BE2C (cell line): ENCODE measurements at places on chromosomes 1 and 21.

DNA sequence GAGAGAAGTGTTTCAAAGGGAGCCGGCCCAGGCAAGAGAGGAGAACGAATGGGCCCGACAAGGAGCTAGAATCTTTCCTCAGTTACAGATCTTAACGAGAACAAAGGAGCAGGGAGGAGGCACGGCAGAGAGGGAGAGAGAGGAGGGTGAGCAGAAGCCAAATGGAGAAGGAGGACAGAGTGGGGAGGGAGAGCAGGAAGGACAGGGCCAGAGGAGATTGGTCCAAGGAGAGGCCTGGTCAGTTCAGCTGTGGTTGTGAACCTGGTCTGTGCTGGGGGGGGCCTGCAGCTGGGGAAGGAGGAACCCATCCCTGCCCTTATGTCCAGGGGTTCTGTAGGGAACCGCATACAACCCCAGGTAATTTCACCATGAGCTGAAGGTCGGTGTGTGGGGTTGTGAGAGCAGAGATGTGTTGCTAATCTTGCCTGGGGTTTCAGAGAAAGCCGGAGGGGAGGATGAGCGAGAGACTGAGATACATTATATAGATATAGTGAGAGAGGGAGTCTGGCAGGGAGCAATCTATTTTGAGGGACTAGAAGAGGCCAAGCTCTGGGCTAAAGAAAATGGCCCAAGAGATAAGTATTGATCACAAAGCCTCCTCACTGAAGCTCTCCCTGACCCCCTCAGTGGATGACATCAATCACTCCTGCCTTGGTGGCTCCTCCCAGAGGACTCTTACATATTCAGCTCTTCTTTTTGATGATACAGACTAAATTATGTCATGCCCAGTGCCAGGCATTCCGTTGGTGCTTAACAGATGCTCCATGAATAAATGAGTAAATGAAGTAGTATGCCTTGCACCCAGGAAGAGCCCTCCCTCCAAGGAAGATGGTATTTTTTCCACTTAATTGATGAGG lies 64.2 kb upstream of the CD1D start:
- no peak for DNase-seq

GRCh38 chr1:203268901-203269653 lies 36.2 kb upstream of the BTG2 start:
- peak; percentile 54 for DNase-seq

DNA sequence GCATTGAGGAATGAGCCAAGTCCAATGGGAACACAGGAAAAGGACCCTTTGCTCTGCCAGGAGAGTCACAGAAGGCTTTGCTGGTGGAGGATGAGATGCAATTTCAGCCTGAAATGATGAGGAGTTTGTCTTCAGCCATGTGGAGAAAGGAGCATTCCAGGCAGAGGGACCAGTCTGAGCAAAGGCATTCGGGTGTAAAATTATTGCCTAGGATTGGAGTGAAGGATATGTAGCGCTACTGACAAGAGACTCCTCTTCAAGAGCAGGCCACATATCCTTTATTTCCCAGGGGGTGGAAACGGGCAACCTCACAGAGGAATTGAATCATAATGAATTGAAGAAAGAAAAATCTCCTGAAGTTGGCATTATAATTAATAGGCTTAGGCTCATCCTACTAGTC lies 1.1 kb upstream of the CSF1 start:
- no peak for DNase-seq

- DNase-seq, result no peak
These were observed 264.1 kb upstream of the GREM2 start for GRCh38 chr1:240876071-240876470.

GRCh38 chr1:170461291-170461747 lies 70.6 kb upstream of the GORAB start:
- DNase-seq, result no peak

- DNase-seq, result no peak
These were observed 30.4 kb upstream of the CNTN2 start for GRCh38 chr1:205012391-205013140.

DNA sequence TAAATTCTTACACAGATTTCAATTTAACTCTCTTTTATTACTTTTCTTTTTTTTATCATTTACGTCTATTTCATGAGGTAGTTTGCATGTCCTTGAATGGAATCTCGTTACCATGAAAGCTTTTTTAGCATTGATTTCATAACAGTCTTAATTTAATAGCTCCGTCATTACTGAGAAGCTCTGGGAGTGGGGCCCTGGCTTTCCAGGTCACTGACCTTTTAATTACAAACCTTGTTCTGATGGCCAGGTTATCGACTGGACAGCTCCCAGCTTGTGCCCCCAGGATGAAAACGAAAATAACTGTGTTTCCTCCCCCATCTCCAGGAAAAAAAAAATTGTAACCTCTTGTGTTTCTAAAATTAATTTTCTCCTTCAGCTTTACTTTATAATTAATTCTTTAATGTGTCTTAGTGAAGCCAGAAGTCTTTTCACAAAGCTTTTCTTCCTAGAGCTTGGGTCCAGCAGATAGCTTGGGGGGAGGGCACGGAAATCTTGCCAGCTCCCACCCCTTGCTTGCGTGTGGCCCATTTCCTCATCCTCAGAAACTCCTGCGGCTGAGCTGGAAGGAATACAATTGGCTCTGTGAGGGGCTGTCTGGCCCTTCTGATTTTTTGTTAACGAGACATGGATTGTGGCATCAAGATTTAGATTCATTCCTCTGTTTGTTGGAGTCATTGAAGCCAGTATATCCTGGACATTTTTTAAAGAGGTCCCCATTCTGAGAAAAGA lies 65.7 kb downstream of the PEX14 start:
- no peak for DNase-seq

DNA sequence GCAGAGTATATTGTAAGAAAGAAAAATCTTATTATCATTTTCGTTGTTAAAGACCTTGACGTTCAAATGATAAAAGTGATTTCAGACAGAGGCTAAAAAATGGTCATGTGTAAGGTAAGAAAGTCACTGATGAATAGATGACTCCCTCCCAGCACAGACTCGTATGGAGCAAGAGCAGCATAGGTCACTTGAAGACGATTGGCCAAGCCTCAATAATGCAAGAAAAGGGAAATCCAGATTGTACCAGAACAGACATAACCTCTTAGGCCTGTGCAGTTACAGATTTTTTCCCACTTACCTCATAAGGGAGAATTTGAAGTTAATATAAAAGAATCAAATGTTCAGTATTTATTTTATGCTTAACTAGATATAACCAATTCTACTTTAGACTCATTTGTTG lies 16.3 kb upstream of the OLFML2B start:
- DNase-seq, result no peak

GRCh38 chr1:108569097-108569728 lies 9.3 kb downstream of the EEIG2 start:
- DNase-seq, result no peak

DNA sequence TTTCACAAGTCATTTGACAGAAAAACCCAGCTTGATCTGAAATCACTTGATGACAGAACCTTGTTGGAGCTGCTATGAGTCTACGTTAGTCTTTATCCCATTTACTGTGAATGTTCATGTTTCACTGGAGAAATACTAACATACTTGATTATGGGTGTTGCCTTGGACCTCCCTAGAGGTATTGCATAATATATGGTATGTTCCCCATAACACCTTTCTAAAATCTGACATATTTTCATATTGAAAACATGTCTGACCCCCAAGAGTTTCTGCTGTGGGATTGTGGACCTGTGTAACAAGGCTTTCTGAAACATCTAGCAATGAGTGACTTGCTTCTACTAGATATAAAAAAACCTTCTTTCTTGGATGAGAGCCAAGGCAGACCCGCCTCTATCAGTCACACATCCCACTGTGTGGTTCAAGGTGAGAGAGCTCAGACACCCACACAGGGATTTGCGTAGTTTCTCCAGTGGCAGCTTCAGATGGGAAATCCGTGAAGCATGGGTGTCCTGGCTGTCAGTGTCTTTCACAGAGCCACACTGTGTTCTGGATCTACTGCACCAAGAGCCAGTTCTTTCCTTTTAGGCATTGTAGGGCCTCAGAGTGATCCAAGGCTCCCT lies 4.6 kb downstream of the NENF start:
- no peak for DNase-seq

- DNase-seq, result no peak
These were observed 358.8 kb upstream of the B3GALT2 start for GRCh38 chr1:193545171-193545570.

DNA sequence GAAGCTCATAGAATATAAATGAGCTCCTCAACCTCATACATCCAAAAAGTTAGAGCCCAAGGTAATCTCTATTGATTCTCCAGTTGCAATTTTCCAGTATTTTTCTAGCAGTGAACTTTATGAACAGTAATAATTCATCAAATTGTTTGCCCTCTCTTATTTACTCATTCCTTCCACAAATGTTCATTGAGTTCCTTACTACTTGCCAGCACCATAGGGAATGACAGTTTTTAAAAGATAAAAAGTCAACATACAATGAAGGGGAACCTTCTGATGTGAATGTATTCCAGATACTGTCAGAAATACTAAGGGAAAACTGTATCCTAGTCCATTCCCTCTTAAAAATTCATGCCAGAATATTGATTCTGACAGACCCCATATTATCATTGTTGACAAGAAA lies 277.0 kb upstream of the C1orf87 start:
- DNase-seq, result no peak

DNA sequence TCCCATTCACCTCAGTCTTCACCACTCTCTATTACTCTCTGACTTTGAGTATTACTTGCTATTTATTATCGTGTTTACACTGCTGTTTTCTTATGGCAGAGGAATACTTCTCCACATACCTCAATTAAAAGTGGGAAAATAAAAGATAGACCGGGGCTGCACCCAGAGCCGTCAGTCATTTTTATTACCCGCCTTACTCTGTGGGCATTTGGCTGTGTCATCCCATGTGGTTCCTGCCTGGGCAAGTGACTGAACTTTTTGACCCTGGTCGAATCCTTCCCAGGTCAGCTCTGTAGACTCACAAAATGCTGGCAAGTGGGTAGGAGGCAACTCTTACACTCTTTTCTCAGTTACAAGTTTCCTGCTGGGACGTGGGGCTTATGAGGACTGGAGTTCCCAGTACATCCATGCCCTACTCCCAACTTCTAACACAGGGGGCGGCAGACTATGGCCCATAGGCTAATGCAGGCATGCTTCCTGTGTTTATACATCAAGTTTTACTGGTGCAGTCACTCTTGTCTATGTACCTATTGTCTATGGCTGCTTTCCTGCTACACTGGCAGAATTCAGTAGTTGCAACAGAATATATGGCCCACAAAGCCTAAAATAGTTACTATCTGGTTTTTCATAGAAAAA lies 69.5 kb upstream of the KCND3 start:
- DNase-seq, result no peak

GRCh38 chr21:15406791-15407190 lies 323.0 kb upstream of the USP25 start:
- no peak for DNase-seq

DNA sequence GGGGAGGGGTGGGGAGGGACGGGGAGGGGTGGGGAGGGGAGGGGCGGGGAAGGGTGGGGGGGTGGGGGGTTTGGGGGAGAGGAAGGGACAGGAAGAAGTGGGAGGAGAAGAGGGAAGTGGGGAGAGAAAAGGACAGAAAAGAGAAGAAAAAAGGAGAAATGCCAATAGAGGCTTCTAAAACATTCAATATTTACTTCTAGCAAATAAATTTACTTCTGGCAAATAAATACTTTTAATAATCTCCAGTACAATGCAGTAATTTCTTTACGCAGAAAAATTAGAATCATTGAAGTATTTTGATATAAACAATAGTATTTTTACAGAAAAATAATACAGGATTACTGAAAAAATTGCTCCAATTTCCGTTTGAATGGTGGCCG lies 9.4 kb upstream of the GPR161 start:
- DNase-seq, result no peak

GRCh38 chr21:41325138-41325912 lies 8.7 kb downstream of the FAM3B start:
- DNase-seq, result no peak

- DNase-seq, result no peak
These were observed 8.3 kb upstream of the ERICH3 start for GRCh38 chr1:74681851-74682250.

- peak; percentile 17 for DNase-seq
These were observed 406.5 kb downstream of the DUSP10 start for GRCh38 chr1:221335161-221336101.

GRCh38 chr1:27804791-27805190 lies 25.8 kb upstream of the PPP1R8 start:
- no peak for DNase-seq

DNA sequence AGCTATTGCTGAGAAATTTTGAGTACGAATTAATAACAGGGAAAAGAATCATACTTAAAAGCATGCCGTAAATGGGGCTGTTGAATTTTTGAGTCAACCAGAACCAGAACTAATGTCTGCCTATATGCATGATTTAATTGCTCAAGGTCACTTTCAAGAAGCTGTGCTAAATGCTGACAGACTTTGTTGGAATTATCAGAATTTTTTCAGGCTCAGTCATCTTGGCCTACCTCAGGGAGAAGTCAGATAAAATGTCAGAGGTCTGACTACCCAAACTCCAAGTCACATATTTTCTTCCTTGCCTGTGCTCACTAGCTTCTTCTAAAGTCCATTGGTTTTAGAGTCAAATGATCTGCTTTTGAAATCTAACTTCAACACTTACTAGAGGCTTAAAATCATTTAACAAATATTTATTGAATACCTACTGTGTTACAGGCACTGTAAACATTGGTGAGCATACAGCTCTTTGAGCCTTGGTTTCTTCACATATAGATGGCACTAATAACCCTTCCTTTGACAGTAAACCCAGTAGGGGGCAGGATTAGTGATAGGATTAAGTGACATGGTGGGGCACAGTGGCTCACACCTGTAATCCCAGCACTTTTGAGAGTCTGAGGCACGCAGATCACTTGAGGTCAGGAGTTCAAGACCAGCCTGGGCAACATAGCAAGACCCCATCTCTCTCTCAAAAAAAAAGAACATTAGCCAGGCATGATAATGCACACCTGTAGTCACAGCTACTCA lies 121.2 kb upstream of the SLC44A3 start:
- DNase-seq, result no peak
